ENCODE measurements at places on chromosomes 7 and 10. TPM values are rescaled to one million over a fixed set of nuclear protein-coding genes. Genes with fewer than 3 reads are reported as not detected.

DNA sequence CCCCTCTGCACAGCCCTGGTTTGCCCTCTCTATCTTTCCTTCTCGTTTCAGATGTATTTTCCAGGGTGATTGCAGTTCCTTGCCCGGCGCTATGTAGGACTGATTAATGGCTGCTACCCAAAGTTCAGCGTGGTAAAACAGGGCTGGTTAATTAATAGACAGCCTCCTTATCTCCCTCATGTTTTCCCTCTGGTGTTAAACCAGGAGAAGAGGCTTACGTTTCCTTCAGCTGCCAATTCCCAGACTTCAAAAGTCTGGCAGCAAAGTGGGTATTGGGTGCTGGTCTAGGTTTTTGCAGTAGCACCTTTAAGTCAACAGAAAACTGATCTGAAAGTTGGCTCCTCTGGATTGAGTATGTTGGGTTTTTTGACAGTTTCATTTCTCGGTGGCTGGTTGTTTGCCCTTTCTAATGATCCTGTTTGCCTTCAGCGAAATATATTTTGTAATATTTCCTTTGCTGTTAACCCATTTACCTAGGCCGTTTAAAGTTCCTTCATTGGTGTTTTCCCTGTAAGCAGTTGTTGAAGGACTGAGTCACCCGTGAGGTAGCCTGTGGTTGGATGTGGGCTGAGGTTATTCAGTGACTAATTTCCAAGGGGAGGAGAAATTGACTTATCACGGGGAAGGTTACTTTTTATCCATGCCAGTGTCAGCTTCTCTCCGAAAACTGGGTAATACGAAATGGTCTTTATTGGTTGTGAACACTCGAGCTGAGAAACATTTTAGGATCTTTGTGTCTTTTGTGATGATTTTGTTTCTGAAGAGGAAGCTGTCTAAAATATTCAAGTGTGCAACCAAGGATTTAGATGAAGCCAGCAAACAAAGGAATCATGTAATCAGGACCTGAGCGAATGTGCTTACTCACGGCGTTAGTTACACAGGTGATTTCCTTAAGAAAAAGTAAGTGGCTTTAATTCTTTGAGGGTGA, 257.2 kb downstream of the KIAA1217 start:
- peak; percentile 71 for DNase-seq

GRCh38 chr10:96254976-96255375, 16.4 kb downstream of the BLNK start:
- DNase-seq, result no peak

DNA sequence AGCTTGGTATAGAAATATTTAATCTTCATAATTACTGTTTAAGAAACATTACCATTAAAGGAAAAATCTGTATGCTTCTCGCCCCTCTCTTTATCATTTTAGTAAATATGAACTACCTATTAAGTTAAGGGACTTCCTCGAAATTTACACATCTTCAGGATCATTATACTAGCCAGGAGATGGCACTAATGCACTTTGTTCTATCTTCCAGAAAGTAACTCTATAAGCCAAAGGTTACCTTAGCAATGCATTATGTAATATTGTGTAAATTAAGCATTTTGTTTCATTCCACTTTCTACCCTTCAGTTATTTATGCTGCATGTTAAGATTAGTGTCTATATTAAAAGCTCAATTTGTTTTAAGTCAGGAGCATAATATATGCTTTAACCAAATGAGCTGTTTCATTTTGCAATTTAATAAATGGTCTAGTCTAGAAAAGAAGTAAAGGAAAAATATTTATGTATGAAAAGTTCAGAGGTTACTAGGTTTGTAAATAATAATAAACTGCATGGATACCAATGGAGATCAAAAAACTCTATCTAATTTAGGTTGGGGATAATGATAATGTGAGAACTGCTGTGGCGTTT, 128.5 kb downstream of the ANKRD7 start:
- no peak for DNase-seq

Gene INSYN2A
- polyA plus RNA-seq, result 0.06 TPM

GRCh38 chr10:74787457-74787856, 38.9 kb upstream of the KAT6B start:
- DNase-seq, result no peak

Gene CALU
- 346 TPM for polyA plus RNA-seq

DNA sequence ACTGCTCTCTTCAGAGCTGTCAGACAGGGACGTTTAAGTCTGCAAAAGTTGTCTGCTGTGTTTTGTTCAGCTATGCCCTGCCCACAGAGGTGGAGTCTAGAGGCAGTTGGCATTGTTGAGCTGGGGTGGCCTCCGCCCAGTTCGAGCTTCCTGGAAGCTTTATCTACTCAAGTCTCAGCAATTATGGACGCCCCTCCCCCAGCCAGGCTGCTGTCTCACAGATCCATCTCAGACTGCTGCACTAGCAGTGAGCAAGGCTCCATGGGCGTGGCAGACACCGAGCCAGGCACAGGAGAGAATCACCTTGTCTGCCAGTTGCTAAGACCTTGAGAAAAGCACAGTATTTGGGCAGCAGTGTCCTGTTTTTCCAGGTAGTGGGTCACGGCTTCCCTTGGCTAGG, 98.1 kb downstream of the SDHAF3 start:
- no peak for DNase-seq

Gene C10orf62
- not detected for polyA plus RNA-seq

DNA sequence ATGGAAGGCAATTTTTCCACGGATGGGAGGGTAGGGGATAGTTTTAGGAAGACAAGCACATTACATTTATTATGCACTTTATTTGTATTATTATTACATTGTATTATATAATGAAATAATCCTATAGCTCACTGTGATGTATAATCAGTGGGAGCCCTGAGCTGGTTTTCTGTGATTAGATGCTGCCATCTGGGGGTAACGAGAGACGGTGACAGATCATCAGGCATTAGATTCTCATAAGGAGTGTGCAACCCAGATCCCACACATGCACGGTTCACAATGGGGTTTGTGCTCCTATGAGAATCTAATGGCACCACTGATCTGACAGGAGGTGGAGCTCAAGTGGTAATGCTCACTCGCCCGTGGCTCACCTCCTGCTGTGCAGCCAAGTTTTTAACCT, 103.9 kb upstream of the STK17A start:
- no peak for DNase-seq

Gene NCF1
- not detected for polyA plus RNA-seq

GRCh38 chr7:91609525-91609924, 271.0 kb downstream of the MTERF1 start:
- no peak for DNase-seq

DNA sequence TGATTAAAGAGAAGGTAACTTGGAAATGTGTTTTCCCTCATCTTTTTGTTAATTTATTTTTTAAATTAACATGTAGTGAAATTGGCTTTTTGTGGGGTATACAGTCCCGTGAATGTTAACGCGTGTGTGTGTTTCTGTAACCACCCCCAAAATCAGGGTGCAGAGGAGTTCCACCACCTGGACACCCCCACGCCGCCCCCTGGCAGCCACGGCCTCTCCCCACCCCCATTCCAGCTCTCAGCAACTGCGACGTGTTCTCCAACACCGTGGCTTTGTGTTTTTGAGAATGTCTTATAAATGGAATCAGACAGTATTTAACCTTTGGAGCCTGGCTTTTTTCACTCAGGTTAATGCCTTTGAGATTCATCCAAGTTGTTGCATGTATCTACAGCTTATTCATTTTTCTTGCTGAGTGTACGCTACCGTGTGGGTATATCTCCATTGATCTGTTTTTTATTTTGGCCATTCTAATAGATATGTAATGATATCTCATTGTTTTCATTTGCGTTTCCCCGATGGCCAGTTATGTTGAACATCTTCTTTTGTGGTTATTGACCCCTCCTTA, 218.8 kb downstream of the EBF3 start:
- DNase-seq, result no peak

DNA sequence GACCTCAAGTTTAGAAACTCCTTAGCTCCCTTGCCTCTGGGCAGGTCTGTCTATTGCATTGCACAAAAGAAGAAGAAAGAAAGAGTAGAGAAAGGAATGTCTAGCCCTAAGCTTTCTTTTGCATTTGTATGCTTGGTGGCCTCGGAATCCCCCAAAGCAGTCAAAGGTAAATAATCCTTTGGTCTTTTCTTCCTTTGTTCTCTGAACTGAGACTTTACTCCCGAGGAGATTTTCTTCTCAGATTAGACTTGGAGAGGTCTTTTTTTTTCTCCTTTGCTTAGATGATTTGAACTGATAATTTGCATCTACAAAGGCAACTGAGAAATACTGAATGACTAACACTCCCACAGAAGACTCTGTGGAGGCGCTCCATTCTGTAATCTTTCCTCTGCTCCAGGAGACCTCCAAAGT, 93.2 kb downstream of the AKR1D1 start:
- DNase-seq, result no peak

DNA sequence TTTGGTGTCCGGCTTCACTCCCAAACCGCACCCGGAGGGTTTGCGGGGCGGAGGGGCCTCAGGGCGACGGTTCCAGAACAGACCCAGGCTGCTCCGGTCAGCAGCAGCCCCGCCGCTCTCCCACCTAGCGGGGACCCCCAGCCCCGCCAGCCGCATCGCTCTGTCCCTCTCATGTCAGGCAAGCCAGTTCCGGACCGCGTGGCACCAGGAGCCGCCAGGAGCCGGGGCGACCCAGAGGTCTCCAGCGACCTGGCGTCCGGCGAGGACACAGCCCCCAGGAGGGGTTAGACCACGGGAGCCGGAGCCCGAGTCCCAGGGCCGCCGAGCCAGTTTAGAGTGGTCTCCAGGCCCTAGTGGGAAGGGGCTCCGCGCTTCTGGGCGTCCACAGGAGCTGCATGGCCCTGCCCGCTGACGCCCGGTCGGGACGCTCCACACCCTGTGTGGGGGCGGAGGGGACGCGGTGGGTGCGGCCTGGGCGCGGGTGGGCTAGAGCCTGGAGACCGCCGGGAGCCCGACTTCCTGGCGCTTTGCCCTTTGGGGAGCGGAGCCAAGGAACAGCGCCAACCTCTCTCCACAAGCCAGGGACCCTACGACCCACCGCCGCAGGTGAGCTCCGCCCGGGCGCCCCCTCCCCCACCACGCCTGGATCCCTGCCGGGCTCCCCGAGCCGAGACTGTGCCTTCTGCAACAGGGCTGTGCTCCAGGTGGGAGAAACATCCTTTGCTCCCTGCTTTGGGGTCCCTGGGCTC, 43.4 kb downstream of the ZNF117 start:
- DNase-seq, result no peak

Gene ANXA11
- polyA plus RNA-seq, result 210 TPM

DNA sequence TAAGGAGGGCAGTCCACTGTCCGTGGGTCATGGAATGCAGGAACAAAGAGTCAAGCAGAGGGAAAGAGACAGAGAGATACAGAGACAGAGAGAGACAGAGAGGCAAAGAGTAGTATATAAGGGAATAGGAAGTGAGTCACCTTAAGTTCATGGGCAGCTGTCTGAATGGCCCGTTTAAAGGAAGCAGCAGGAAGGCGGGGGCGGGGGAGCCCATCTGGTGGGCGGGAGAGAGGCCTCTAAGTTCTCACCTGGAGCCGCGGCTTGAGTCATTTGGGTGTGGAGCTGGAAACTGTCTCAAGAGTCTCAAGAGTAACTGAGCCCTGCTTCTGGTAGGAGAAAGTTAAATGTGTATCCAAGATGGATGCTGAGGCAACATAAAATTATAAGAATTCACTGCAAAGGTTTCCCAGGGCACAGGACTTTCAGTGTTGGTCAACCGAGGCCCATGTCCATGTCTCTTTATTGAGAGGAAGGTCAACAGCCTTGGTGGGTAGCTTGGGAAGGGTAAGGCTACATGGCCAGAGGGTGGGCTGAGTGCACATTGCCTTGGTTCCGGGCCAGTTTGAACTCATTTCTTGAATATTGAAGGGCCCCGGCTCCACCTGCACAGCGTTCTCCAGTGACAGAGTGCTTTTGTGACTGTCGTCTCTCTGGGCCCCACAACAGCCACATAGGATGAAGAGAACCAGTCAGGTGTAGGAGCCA, 85.5 kb upstream of the CACUL1 start:
- DNase-seq, result no peak

DNA sequence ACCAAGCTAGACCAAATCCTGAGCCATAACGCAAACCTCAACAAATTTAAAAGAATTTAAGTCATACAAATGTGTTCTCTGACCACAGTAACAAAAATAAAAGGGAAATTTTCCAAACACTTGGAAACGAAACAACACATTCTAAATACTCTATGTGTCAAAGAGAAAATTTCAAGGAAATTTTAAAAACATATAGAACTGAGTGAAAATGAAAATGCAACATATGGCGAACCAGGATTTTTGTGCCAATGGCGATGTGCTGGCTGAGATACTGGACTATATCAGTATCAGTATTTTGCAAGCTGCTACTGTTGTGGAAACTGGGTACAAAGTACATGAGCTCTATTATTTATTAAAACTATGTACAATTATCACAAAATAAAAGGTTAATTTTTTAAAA, 34.1 kb downstream of the KNDC1 start:
- no peak for DNase-seq

GRCh38 chr10:97129666-97130065, 56.1 kb downstream of the SLIT1 start:
- DNase-seq, result no peak

- no peak for DNase-seq
These were observed 19.9 kb downstream of the KLF6 start for GRCh38 chr10:3765146-3765545.

- DNase-seq, result no peak
These were observed 74.8 kb downstream of the PARD3 start for GRCh38 chr10:34740321-34740720.

Gene TCAF2
- 1.9 TPM for polyA plus RNA-seq

GRCh38 chr7:136399385-136399784, 422.2 kb upstream of the MTPN start:
- DNase-seq, result no peak

Measured in BJ (cell line).